Activated CD8-positive, alpha-beta memory T cell treated with anti-CD3 and anti-CD28 coated beads for 1 hour (primary cell): ENCODE measurements at places on chromosomes 6 and 20.

DNA sequence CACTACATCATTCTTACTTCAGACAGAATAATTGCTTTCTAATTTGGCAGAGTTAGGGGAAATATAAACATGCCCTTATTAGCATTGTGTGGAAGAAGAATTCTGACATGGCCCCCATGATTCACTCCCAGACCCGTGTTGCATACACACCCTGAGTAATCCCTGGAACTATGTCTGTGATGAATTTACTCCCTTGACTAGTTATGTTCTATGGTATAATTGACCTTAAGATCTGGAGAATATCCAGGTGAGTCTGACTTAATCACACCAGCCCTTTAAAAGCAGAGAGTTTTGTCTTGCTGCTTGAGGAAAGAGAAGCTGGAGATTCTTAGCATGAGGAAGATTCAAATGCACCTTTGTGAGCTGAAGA, 262.9 kb downstream of the SOX4 start:
- DNase-seq: no peak

DNA sequence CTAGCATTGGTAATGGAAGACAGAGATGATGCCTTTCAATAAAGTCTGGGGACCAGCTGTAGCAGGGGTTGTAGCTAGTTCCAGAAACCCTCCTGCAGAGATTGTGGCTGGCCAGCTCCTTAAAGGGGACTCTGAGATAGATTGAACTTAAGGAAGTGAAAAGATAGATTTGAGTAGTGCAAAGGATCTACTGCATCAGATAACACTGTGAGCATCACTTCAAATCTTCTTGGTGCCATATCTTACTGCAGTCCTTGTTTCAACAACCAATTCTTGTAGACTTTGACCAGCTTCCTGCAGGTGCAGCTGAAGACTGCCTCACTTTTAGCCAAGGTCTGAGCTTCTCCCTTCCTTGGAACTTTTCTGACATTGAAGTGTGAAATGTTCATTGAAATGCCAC, 14.8 kb upstream of the CEP162 start:
- no peak for DNase-seq

DNA sequence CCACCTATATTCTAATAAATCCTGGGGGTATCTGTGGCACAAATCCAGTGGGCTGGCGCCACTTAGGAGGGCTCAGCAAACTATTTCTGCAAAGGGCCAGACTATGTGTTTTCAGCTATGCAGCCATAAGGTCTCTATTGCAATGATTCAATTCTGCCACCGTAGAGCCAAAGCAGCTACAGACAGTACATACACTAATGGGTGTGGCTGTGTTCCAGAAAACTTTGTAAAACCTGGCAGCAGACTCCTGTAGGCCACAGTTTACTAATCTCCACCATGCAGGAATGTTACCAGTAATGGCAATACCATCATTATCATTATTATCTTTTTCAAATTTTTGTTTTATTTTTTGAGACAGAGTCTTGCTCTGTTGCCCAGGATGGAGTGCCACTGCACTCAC, 65.7 kb downstream of the SULF2 start:
- no peak for DNase-seq

GRCh38 chr20:33490023-33490933, at the start of gene CBFA2T2:
CBFA2T2 (plus strand) TSS chr20:33490096; CDS start chr20:33490268, 172 bp downstream.
- no peak for DNase-seq

DNA sequence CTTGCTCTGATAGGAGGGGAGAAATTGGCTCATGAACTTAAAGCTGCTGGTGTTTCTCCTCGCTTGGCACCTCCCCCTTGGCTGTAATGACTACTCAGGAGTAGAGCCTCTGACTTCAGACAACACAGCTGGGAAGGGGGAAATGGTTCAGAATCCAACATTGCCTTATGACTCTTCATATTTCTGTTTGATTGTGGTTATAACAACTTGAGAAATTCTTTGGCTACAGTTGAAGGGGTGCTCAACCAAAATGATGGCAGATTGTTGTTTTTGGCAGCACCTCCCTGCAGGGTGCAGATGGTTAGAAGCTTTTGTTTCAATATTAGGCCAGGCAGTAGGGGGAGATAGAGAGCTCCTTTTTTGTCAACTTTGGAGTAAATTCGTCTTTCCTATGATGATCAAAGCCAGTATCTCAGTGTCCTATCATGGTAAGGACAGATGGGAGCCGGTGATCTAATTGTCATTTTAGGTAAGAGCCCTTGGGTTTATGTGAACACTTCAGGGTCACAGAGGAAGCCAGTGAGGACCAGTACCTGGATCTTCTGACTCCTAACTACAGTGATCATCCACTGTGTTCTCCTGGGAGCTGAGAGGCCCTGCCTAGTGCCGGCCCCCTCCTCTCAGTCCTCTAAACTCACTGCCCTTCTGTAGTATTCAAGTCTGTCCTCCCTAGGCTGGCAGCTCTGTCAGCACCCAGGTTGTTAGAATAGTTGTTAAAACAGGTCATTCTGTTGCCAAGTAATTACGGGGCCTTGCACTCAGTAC, 39.9 kb downstream of the RPRD1B start:
- DNase-seq: no peak

- DNase-seq: no peak
Observed at GRCh38 chr6:85079761-85080160, 315.4 kb upstream of the TBX18 start.

DNA sequence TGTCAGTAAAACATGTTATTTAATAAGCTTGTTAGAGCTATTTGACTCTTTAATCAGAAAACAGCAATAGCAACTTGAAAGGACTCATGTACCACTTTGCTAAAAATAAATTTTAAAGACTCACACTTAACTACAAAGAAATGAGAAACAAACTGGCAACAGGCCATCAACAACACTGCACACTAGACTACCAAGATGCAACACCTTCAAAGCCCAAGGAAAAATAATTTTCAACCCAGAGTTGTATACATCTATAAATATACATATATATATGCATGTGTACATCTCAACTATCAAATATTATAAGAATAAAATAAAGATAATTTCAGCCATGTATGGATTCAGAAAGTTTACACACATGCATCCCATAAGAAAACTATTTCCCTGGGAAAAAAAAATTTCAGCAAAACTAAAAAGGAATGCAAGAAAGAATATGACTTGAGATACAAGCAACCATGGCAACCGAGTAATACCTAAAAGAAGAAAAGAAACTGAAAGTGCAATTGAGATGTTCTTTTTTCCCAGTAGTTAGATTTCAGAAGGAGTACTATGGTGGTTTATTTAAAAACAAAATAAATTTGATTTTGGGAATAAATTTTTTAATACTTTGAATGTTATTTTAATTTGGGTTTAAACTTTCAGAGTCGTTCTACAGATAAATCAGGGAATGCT, 303.8 kb downstream of the UBE3D start:
- no peak for DNase-seq
